ENCODE measurements at places on chromosomes 16 and 17.

DNA sequence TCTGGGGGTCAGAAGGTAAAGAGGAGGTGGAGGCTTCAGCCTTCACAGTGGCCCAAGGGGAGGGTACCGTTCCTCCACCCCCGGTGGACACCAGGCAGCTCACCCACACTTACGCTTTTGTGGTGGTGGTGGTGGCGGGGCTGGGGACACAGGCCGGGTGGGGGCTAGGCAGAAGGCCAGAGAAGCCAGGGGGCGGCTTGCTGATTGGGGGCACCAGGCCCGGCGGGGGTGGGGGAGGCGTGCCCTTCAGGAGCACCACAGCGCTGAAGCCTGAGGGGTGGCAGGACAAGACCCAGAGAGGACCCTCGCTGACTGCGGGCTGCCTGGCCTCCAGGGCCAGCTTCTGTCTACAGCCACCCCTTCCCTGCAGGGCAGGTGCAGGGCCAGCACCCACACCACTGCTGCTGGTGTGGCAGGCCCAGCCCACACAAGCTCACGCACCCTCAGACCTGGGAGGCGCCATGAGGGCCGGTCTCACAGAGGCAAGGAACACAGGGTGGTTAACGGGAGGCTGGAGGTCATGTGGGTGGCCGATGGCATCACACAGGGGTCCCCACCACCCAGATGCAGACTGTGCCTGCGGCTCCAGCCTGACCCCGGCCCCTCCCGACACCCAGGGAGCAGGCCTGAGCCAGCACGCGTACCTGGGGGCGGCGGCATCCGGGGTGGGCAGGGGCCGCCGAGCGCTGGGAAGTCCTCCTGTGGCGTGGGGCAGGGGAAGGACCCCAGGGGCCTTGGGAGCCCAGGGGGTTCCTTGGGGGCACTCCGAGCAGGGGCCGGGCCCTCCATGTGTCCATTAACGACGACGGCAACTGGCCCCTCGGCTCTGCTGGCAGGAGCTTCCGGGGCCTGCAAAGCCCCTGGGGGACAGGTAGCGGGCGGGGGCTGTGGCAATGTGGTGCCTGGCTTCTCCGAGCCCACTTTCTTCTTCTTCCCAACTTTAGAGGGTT, 9.4 kb downstream of the SYNGR3 start:
- DNase-seq: no peak

GRCh38 chr17:31631766-31632165, 227.3 kb downstream of the COPRS start:
- no peak for DNase-seq

DNA sequence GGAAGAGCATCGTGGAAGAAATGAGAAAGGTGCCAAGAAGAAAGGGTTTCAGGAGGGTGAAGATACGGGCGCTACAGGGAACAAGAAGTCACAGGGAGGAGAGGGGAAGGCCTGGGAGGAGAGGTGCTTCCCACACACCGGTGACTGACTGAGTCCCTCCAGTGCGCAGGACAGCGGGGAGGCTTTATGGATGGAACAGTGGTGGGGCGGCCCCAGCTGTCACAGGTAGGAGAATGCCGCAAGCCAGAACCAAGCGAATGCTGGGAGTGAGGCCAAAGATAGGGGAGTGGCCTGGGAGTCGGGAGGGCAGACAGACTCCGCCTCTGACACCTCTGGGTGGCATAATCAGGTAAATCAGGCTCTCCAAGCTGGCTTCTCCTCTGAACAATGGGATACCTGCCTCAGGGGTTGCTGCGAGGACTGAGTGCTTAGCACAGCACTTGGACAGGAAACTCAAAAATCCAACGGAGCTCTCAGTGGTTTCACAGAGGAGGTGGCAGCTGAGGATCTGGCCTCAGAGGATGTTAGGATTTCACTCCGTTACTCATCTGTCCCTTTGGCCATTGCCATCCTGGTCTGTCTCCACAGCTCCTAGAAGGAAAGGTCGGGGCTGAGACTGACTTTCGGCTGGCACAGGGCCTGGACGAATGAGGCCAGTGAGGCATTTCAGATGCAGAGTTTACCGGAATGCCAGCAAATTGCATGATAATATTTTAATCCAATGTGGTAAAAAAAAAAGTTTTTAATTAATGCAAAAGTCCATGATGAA, 717 bp upstream of the CNP start:
- DNase-seq: peak; percentile 71

DNA sequence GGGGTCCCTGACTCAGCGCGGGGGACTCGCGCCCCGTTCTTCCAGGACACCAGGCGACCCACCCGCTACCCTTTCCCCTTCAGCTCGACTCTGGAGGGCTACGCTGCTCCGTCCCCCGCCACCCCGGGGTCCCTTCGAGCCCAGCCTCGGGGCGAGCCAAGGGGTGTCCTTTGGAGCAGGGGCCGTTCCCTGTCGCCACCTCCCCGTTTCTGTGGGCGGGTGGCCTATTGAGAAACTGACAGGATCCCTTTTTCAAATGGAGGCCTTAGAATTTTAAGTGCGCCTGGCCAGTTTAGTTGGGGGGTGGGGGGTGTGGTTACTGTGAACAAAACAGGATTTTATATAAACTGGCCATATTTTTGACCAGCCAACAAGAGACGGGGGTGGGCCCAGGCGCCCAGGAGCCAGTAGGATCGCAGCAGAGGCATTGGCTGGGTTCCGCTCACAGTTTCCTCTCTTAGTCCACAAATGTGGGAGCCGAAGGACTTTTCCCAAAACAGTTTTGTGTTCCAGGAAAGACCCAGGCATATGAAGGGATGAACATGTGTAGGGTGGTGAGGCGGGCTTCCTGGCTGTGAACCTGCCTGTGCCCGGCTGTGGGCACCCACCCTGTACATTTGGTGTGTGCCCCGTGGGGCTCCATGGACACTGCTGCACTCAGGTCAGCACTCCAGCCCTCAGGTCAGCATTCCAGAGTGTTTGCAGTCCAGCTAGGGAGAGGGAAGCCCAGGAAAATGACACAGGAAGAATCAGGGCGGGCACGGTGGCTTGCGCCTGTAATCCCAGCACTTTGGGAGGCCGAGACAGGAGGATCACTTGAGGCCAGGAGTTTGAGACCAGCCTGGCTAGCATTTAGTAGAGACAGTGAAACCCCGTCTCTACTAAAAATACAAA, 722 bp upstream of the TIMP2 start:
- no peak for DNase-seq

DNA sequence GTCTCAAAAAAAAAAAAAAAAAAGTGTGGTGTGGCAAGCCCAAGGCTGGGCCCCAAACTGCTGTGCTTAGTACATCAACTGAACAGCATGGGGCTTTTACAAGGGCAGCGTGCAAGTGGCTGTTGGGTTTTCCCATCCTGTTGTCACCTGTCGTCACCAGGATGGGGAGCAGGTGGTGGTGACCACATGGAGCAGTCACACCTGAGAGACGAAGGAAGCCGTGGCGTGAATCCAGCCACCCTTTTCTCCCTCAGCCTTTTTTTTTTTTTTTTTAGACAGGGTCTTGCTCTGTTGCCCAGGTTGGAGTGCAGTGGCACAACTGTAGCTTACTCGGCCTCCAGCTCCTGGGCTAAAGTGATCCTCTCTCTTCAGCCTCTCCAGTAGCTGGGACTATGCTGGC, 4.1 kb upstream of the MRPL58 start:
- no peak for DNase-seq

DNA sequence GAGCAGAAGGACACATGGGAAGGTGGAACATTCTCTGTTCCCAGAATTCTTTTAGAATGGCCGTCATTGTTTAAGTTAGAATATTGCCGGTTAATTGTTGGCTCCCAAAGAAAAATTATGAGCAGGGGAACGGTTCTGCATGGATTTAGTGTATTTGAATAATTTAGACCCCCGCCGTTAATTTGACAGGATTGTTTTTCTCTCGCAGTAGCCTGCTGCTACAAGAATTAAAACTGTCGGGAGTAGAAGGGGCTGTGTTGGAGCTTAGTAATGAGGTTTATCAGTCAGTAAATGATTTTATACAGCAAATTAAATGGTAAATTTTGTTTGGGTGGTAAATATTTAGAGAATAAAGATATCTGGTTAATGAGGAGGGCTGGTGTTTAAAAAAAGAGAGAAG, 431.2 kb upstream of the DYNLRB2 start:
- no peak for DNase-seq

DNA sequence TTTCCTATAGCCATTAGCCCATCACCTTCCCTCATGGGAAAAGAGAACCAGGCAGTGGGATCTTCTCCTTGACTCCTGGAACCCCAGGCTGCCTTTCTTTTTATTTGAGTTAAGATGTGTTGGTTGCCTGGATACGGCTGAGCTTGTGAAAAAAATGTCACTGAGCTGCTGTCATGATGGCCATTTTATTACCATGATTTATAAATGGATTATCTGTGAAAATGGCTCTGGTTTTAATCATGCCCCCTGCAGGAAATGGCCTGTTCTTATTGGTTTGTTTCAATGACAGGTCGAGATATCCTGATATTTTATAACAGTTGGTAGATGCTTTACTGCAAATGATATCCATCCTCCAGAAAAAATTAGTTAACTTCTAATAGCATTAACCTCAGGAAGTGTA, 640.4 kb downstream of the CDH11 start:
- peak; percentile 97 for DNase-seq

DNA sequence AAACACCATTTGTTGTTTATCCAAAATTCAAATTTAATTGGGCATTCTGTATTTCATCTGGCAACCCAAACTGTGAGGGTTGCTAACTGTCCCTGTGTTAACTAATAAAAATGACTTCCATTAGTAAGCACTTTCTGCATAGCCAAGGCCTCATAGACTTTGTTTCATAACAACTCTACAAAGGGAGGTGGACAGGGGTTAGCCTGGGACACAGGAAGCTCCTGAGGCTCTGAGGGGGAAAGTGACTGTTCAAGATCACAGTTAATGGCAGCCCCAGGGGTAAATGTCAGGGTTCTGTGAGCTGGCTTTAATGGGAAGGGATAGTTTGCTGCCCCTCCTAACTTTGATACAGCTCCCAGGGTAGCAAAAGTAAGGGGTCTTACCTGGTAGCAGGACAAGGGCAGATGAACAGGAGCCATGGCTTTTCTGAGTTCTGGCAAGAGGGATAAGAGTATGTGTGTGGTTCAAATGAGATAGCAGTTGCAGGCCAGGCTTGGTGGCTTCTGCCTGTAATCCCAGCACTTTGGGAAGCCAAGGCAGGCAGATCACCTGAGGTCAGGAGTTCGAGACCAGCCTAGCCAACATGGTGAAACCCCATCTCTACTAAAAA, 2.2 kb downstream of the HEATR9 start:
- DNase-seq: no peak

DNA sequence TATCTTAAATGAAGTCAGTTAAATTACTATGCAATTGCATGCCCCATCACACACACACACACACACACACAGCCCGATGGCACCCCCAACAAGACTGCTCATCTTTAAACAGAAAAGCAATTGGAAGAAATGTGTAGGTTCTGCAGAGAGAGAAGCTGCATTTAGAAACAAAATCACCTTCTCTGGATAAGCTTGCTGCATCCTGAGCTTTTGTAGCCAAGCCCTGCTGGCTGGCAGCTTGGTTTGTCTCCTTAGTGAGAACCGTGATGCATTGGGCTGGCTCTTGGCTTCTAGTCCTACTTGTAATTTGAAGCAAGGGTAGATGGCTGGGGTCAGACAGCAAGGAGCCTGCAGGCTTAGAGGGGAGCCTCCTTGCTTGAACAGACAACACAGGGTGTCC, 153.8 kb downstream of the SOX9 start:
- DNase-seq: no peak

GRCh38 chr17:72604518-72604917, 483.7 kb downstream of the SOX9 start:
- DNase-seq: no peak

DNA sequence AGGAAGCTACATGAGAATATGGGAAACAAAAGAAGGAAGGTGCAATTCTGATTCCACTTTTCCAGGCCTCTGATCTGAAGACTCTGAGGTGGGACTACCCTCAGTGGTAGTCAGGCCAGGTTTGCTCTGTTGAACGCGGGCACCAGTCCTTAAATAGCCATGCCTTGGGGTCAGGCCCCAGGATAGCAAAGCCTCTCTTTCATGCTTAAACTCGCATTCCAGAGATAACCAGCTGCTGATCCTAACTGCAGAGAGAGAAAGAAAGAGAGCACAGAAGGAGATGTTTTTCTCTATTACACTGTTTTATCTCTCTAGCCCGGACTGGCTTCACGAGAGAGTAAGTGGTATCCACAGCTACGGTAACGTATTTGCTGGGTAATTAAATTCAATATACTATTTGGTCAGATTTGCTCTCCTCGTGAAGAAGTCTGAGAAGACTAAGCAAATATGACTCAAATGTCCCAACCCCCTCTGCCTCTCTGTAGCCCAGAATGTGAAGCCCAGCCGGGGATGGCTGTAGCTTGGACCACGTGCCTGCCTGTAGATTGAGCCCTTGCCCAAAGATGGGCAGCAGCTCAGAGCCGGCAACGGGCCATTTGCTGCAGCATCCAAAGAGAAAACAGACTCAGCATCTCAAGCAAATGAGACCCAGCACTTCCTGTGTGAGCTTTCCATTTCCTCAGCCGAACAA, 122.2 kb downstream of the SMG6 start:
- DNase-seq: no peak

GRCh38 chr17:4908301-4908700, 5.4 kb upstream of the CHRNE start:
- peak; percentile 44 for DNase-seq

DNA sequence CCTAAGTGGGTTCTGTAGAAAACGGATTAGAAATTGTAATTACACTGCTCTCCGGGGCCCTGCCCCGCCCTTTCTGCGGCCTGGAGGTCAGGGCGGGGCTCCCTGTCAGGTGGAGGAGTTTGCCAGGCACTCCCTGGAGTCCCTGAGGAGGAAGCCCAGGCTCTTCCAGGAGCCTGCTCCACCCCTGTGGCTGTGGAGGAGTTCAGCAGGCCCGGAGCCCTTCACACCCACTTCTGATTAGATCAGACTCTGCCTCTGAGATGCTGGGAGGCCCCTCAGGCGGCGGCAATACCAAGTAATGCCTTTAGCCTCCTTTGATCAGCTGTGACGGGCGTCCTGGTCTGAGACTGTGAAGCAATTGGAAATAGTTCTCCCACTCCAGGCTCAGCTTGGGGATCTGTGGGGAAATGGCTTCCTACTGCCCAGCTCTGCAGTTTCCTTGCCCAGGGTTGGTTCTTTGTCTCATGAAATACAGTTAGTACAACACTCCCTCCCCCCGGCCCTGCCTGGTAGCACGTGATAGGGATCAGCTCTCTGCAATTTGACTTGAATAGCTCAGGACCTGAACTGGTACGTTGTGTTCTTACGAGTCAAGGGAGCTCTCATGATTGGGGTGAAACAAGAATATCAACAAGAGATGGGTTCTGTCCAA, 22.3 kb downstream of the BAIAP2 start:
- peak; percentile 94 for DNase-seq
